ENCODE measurements at places on chromosomes 4 and X.

DNA sequence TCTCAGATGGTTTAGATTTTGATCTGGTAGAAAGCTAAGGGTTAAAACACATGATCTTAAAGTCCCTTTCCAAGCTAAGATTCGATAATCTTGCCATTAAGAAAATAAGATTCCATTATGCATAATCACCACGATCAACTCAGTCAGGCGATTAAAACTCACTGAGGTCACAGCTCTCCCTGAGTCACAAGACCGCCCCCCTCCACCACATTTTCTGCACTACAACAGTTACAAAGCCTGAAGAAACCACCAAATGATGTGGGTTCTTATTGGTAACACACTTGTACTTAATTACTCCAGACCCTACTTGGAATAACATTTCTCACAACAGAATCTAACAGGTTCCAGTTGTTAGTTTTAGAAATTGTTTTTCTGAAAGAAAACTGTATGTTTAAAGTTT lies 62.8 kb downstream of the SH3KBP1 start:
- DNase-seq: no peak

GRCh38 chr4:183686461-183686860 lies 27.4 kb downstream of the TRAPPC11 start:
- DNase-seq: no peak

DNA sequence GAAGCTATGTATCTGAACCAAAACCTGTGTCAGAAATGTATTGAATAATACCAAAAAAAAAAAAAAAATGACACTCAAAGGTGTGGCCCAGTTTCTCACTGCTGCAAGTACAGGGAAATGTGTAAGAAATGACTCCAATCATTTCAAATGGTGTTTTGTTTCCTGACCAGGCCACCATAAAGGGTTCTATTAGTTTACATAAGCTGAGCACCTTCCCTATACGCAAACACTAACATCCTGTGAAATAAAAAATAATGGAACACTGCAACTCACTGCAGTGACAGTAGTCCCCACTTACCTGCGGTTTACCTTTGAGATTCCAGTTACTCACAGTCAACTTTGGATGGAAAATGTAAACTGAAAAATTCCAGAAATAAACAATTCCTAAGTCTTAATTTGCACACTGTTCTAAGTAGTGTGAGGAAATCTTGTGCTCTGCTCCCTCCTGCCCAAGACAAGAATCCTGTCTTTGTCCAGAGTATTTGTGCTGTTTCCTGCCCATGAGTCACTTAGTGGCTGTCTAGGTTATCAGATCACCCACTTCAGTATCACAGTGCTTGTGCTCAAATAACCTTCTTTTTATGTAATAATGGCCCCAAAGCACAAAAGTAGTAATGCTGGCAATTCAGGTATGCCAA lies 265.3 kb downstream of the RCHY1 start:
- DNase-seq: no peak

DNA sequence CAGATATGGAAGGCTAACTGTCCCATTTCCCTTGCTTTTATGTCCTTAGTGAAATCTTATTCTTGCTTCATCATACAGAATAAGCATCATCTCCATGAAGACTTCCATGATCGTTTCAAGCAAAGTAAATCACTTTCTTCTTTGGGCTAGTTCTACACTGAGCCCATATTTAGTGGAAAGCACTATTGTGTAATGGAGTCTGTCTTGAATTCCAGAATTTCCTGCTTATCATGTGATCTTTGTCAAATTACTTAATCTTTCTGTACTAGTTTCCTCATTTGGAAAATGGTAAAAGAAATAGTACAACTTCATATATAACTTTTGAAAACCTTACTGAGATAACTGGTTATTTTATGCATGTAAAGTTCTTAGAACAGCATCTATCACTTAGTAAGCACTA lies 7.6 kb downstream of the ANAPC10 start:
- DNase-seq: no peak

GRCh38 chr4:65999518-65999871 lies 329.2 kb upstream of the EPHA5 start:
- DNase-seq: no peak

DNA sequence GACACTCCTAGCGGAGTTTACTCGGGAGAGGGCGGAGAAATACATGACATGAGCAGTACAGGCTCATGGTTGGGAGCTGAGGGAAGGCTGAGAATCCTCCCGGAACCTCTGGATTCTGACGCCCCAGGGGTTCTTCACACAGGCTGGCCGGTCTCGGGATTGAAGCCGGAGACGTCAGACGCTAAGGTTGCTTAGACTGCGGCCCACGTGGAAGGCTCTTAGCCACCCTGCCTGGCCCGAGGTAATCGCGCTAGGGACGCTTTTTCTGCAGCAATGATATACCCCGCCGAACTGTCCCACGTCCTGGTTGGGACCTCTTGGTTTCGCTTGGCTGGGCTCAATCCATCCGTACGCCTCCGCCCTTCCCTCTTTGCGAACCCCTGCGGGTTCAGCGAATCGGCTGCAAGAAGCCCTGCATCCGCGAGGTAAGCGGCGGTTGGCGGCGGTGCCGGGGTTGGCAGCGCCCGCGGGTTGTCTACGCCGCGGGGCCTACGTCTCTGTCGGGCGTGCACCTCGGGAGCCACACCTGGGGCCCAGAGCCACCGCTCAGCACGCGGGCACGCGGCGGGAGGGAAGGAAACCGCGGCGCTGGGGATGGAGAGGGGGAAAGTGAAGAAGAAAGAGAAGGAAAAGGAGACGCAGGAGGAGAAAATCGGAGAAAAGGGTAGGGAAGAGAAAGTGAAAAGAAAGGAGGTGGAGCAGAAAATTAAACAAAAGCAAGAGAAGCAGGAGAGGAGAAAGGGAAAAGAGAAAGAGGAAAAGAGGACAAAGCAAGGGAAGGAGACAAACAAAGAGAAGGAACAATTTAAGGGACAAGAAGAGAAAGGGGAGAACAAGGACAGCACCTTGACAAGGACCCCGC lies at the start of gene ARL9:
Gene ARL9, plus strand, starts transcription at position 523 of the 862 bp plus-strand sequence. Its CDS starts 72 bp downstream, at position 595.
- no peak for DNase-seq

- no peak for DNase-seq
These were observed 378 bp upstream of the RPS6KA6 start for GRCh38 chrX:84188320-84188834.
